Stimulated activated CD8-positive, alpha-beta memory T cell treated with anti-CD3 and anti-CD28 coated beads, Interleukin-15, amount 100 ng/mL, for 4 hours (primary cell): ENCODE measurements at places on chromosomes 13 and 19.

DNA sequence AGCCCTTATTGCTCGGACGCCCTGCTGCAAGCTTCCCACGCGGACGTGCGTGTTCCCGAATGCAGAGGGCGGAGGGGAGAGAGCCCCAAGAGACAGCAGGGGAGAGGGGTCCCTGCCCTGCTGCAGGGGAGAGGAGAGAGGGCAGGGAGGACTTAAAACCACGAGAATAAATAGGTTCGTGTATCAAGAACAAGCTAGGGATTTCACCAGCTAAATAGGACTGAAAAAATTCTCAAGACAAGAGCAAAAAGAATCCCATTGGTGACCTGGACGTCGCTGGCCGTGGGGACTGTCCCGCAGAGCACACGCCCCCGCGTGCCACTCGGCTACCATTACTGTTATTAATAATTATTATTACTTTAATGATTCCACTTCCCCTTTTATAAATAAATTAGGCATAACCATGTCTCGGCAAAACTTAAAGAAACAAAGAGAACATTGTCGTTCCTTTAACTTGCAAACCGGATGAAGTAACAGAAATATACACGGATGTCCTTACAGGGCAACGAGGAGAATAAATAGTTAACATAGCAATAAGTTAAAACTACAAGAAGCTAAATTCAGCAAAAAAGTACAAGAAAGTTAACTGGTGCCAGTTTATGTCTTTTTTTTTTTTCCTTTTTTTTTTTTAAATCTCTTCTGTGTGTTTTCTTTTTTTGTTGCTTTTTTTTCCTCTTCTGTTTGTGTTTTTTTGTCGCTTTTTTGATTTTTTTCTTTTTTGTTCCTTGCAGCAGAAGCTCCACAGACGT is 16.6 kb downstream of the PRKCSH start:
- DNase-seq: no peak

DNA sequence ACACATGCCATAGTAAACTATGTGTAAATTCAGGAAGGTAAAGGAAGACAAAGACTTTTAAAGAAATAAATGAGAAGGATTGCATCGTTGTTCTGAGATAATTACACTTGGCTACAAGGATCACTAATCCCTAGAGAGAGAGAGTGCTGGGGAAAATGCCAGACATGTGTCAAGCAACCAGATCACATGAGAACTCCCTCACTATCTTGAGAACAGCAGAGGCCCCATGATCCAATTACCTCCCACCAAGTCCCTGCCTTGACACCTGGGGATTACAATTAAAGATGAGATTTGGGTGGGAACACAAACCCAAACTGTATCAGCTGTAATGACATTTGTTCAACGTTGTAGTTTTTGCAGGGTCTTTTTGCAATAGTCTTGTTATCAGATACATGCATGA is 1600.9 kb upstream of the MIR17HG start:
- DNase-seq: no peak

- no peak for DNase-seq
Measured at GRCh38 chr19:33403973-33404304, 30.4 kb downstream of the CEBPG start.

GRCh38 chr19:58570770-58571574 is 2.2 kb downstream of the MZF1 start:
- no peak for DNase-seq

DNA sequence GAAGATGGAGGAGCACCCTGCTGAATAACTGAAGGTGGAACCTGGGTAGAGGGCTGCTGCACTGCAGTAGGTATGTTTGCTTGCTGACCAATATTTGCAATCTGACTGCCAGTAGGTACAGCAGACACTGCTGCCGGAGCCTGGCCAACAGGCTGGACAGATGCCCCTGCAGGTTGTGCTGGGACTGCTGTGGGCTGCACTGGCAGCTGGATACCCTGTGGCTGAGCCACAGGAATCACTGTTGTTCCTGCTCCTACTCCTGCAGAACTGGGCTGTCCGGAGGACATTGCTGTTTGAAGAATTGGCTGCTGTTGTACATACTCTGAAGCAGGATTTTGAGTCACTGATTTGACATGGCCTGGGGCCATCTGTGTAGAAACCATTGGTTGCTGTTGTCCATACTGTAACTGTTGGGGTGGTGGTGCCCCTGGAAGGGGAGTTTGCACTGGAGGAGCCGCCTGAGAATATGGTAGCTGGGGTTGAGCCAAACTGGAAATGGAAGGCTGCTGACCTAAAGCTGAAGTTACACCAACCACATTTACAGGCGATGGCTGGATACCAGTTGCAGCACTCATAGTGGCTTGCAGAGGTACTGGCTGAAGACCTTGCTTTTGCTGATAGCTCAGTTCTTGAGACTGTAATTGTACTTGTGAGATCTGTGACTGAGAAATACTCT is 2.2 kb downstream of the TSC22D1 start:
- no peak for DNase-seq

- DNase-seq: no peak
Measured at GRCh38 chr13:104872153-104872552, 1663.3 kb downstream of the EFNB2 start.

DNA sequence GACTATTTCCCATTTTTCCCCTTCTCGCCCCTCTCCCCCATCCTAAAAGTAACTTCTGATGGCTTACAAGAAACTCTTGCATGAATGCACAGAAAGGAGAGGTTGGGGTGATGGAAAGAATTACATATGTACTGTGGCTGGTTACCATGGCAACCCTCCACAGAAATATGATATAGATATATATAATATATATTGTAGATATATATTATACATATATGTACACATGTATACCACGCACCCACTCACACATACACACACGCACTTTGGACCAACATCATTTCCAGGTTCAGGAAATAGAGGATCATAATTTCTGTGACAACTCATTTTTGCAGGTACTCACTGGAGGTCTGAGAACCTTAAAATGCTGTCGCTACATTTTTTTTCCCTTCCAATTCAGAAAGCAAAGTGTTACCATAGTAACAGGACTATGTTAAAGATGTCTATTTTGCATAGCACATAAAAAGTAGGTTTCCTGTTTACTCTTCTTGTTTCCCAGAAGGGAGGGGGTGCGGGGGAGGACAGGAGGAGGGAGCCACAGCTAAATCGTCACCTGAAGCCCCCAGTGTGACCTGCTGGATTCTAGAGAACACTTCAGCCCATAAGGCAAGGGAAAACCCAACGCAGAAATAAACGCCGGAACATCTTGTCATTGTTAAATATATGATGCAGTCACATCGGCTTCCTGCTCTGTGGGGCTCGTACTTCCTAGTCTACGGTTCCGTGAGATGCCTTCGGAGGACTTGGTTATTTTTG is 44.7 kb downstream of the EFNB2 start:
- DNase-seq: no peak

DNA sequence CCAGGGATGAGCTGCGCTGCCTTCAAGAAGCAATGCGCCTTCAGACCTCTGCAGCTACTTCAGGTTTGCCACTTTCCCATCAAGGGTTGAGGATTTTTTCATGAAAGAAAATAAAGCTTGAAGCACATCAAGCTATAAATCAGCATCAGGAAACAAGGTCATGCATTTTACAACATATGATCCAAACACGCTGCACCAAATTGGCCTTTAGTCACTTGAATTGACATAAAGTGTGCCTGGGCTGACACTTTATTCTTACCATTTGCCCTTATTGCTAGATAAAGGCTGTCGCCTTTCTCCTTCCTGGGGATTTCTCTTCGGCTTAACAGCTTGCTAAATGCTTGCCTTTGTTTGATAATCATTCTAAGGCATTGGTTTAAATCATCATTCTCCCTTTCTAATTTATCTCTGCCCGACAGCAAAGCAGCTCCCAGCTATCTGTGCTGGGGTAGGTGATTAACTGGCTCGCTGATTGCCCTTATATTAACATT is 87.7 kb downstream of the LHFPL6 start:
- no peak for DNase-seq

DNA sequence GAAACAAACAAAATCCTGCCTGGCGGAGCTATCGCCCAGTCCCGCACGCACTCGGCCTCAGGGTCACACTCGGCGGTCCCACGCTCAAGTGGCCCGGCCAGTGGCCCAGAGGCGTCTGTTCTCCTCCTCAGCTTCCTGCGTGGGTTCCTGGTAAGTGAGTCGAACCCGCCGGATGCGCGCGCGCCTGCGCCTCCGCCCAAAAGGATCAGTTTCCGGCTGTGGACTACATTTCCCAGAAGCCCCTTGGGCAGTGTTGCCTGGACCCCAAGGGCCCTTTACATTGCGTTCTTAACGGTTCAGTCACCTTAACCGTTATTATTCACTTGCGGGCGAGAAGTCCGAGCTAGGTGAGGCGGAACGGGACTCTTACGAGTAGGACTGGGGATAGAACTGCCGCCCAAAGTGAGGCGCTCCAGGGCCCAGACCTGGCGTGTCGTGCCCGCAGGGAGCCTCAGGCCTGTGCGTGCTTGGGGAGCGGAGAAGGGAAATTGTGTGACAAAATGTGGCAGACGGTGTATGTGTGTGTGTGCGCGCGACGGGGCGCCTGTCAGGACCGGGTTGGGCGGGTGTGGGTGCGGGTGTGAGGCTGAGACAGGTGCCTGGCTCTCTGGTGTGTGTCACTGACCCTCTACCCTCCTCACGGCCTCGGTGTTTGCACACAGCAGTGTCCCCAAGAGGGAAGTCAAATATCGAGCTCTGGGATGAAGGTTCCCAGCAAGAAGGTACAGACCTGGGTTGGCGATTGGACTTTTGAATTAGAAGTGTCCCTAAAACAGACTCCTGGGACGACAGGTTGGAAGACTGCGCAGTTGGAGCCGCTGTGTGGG is at the start of gene ZNF546:
Gene ZNF546 (plus strand): TSS at position 250 of the 827 bp plus-strand sequence. CDS start 1,267 bp downstream, outside the sequence.
- DNase-seq: peak; percentile 87

DNA sequence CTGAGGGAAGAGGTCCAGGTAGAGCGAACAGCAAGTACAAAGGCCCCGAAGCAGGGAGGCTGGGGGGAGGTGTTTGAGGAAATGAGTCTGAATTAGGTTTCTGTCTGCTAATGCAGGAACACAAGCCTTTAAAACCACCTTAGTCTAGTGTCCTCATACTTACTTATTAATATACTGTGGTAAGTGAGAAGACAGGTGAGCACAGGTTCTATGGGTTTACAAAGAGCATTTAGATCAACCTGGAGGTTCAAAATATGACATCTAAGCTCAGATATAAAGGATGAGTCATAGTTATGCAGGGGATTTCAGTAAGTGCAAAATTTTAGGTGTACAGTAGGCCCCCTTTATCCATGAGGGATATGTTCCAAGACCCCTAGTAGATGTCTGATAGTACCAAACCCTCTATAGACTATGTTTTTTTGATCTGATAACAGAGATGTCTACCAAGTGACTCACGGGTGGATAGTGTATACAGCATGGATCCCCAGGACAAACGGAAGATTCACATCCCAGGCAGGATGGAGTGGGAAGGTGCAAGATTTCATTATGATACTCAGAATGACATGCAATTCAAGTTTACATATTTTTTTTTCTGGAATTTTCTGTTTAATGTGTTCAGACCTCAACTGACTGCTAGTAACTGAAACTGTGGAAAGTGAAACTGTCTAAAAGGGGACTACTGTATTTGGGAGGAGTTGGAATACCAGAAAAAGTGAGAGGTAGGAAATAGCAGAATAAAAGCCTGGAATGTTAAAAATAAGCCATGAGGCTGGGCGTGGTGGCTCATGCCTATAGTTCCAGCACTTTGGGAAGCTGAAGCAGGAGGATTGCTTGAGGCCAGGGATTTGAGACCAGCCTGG is 18.2 kb upstream of the MED4 start:
- DNase-seq: no peak
